ENCODE measurements at places on chromosomes 5 and 9.

DNA sequence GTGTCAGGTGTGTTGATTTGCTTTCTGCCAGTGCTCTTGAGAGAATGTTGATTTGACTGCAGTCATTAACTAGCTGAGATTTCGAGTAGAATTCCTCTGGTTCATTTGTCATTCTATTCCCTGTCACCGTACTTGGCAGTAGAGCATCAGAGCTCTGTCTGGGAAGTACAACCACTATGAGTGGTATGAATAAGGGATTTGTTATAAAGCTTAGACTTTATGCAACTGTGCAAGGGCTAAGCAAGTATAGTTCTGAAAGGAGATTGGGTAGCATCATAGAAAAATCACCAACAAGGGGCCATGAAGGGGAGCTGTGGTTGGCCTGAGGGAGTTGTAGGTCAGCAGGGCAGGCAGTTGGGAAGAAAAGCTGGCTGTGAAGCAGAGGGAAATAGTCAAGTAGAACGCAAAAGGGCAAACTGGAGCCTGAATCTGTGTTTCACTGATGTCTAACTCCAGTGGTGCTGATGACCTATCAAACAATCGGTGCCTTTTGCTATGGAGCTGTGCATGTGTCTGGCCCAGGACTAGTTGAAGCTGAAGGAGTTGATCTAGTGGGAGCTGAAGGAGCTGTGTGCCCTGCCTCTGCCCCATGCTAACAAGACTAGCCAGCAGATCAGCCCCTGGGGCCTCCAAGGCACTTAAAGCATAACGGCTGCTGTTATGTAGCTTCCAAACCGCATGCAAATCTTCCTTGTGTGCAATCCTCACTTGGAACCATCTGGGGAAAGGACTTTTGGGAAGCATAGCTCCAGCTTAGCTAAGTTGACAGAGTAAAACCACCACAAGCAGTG, 110.0 kb downstream of the SLC28A3 start:
- DNase-seq, result no peak

DNA sequence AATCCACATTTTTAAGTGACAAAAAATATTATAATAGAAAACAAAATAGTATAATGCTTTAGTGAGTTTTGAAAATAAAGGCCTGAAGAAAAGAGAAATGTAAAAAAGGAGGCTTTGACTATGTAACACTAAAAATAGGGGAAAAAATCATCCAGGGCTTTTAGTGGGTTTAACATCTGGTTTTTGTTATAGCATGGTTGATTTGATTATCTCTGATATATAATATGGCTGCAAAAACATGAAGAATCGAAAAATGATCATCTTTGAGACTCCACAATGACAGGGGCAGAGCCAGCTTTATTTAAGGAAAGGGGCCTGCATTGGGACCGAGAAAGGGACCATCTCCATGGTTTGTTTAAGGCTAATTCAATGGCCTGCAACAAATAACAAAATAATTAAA, 393.8 kb downstream of the PLK2 start:
- no peak for DNase-seq

DNA sequence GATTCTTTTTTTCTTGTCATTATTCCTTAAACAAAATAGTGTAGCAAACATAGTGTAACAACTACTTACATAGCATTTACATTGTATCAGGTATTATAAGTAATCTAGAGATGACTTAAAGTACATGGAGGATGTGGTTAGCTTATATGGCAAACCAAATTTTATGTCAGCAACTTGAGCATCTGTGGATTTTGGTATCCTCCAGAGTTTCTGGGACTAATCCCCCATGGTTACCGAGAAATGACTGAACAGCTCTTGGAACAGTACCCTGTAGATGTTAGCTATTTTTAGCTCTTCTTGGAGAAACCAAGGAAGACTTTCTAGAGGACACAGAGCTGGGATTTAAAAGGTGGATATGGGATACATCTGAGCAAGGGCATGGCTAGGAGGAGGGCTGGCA, 157.6 kb upstream of the KLF4 start:
- DNase-seq, result no peak

GRCh38 chr5:141758310-141758998, 76.4 kb upstream of the ARAP3 start:
- no peak for DNase-seq

DNA sequence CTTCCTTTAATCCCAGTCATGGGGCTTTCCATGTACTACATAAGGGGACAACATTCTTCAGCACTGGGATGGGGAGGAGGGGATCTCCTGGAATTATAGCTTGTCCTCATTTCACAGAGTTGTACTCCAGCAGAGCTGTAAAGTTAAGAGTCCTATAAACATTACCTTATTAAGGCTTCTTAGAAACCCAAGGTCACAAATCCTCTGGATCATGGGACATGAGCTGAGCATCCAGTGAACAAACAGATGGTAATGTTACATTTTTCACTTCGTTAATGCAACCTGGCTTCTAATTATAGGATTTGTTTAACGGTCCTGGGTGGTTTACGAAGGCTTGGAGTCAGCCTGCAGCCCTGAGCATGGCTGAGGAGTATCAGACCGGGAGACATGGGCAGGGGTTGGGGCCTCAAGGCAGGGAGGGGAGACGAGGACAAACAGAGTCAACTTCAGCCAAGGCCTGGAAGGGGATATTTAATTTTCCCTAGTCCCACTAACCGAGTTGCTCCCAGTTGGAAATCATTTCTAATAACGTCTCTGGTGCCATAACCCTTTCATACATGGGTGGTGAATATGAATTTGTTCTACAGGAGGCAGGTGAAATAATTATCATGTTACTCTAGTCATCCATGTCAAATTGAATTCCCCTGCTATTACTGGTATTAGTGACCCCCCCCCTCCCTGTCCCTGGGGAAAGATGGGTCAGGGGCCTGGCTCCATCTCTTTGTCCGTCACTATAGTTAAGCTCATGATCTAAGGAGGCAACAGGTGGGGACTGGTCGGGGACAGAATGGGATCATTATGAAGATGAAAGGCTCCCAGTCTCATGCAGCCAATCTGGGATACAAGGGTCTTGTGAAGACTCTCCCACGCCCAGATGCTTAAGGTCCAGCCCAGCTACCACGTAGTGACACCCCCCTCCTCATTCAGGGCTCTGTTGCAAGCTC, 10.7 kb upstream of the IL17B start:
- DNase-seq, result no peak

- no peak for DNase-seq
These were observed 13.2 kb downstream of the DIPK1B start for GRCh38 chr9:136725612-136726011.

DNA sequence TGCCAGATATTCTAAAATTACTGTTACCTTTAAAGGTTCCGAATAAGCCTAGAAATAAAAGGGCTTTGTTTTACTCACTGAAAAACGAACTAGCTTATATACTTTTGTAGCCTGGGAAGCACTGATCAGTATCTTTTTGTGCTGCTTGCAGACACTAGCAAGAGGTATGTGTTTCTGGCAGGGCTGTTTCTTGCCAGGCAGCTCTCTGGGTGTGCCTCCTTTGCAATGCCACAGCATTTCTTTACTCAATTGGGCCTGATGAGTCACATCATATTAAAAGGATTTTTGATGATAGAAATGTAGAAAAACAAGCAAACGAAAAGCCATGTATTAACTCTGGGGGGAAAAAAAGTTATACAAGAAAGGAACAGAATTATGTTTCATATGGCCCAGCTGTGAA, 35.6 kb downstream of the CD180 start:
- peak; percentile 11 for DNase-seq

- no peak for DNase-seq
These were observed 110.5 kb downstream of the TMEM232 start for GRCh38 chr5:110616009-110616408.

DNA sequence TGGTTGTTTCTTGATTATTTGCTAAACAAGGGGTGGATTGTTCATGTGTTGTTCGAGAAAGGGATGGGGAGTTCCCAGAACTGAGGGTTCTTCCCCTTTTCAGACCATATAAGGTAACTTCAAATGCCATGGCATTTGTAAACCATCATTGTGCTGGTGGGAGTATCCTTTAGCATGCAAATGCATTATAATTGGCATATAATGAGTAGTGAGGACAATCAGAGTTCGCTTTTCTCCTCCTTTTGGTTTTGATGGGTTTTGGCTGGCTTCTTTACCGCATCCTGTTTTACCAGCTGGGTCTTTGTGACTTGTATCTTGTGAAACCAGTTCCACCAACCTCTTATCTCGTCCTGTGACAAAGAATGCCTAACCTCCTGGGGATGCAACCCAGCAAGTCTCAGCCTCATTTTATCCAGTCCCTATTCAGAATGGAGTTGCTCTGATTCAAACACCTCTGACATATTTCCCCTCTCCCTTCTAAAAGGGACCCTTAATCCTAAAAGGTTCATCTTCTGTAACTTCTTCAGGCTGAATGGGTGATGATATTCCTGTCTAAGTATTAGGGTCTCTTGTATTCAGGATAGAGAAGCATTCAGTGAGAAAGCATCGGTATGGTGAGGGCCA, 8.7 kb upstream of the FBN2 start:
- no peak for DNase-seq

DNA sequence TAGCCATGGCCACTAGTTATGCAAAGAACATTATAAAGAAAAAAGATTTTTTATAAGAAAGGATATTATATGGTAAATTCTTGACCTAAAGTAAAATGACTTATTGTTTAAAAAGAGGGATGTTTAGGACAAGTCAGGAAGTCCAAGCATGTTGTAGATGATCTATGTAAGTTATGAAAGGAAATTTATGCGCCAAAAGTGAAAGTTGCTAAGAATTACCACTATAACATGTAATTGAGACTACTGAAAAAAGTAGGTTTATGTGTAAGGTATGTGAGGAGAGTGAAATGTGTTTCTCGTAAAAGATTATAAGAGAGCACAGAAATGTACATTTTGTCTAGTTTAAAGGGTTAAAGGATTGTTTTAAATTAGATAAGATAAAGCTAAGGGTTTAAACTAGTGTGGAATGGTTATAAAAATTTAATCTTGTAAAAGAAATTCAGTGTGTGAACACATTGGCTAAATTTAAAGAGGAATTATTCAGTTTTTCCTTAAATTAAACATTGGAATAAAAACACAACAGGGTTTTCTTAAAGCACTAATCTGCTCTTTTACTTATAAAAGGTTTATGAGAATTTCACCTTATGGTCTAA, 1100.4 kb upstream of the EDIL3 start:
- no peak for DNase-seq

DNA sequence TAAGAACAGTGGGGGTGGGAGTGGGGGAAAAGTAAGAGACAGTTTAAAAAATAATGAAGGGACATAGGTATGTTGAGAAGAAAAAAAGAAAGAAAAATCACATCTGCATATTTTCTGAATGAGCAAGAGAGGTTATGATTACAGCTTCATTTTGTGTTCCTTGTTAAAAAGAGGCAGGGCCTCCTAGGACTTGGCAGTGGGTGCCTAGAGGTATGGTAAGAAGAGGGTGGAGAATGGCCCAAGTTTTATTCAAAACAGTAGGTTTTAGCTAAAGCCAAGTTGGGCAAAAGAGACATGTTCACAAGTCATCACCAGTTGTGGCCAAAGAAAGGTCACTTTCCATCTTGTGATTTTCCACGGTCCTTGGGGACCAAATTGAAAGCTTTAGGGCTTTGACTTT, 643.4 kb downstream of the CCDC171 start:
- DNase-seq, result no peak

- DNase-seq, result no peak
These were observed 26.3 kb downstream of the REEP5 start for GRCh38 chr5:112895682-112896081.

DNA sequence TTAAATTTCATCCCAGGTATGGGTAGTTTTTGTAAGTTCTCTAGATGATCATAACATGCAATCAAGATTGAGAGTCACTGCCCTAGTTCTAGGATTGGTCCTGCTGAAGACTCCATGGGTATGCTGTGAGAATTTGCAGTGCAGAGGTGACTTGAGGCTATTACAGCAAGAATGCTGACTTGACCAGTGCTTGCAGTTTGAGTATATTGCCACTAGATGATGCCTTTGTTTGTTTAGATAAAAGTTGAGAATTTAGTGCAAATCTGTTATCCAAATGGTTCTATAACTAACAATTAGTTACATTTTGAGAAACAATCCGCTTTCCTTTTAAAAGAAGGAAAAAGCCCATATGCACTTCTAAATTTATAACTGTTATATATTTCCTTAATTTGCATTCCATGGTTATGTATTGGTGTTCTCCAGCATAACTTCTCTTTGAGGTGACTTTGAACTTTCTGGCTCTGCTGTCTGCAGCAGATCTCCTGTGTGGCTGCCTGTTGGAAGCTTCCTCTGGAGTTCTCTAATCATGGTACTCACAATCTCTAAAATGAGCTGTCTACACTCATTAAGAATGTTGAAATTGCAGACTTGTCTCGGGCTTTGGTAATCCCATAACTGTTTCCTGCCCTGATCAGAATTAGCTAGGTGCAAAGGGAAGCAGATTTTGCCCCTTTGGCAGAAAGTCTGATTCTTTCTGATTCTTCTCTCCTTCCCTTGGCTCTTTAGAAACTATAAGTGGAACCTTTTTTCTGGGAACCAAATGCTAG, 24.9 kb downstream of the MELK start:
- no peak for DNase-seq

- no peak for DNase-seq
These were observed 79.2 kb downstream of the ATP10B start for GRCh38 chr5:160772854-160773253.

GRCh38 chr9:114050646-114051045, 27.5 kb downstream of the AMBP start:
- no peak for DNase-seq

GRCh38 chr5:107385708-107386107, 285.0 kb downstream of the EFNA5 start:
- no peak for DNase-seq

GRCh38 chr5:156400231-156400986, 73.4 kb downstream of the SGCD start:
- DNase-seq, result no peak

DNA sequence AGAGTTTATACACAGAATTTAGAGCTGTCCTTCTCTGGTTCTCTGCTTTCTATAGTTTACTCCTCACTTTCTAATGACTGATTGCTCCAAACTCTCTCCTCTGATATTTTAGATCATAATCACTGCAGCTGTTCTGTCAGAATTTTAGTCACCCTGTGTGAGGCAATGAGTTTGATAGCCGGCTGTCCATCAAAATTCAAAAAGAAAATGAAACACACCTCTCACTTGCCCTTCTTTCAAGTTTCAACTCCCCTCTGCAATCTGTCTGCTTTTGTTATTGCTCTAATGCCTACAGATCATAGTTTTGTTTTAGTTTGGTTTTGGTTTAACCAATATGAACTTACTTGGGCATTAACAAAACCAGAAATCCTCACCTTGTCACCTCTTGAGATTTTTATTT, 23.3 kb upstream of the ABLIM3 start:
- no peak for DNase-seq

- DNase-seq, result no peak
These were observed 141.0 kb upstream of the NUDT12 start for GRCh38 chr5:103703617-103704016.

DNA sequence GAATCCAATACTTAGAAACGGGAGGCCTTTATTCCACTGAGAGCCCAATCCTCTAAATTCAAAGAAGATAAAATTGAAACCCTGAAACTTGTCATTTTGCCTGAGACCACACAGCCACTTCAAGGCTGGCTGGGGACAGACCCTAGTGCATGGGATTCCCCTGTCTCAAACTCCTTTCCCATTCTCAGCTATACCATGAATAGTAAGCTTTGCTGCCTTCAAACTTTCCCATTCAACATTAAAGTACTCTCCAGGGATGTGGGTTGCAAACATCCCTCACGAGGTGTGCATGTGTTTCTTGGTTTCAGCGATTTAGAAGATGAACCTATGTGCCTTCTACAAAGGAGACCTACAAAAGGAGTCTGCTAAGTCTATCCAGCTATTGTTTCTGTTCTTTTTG, 64.6 kb downstream of the GABRB2 start:
- no peak for DNase-seq

- no peak for DNase-seq
These were observed 34.6 kb upstream of the SPINK5 start for GRCh38 chr5:148029131-148029530.

- no peak for DNase-seq
These were observed 267.6 kb upstream of the TNC start for GRCh38 chr9:115385383-115386122.
